Stimulated activated CD8-positive, alpha-beta memory T cell treated with anti-CD3 and anti-CD28 coated beads, Interleukin-7, amount 100 ng/mL, for 1 hour (primary cell): ENCODE measurements at places on chromosomes 4 and X.

DNA sequence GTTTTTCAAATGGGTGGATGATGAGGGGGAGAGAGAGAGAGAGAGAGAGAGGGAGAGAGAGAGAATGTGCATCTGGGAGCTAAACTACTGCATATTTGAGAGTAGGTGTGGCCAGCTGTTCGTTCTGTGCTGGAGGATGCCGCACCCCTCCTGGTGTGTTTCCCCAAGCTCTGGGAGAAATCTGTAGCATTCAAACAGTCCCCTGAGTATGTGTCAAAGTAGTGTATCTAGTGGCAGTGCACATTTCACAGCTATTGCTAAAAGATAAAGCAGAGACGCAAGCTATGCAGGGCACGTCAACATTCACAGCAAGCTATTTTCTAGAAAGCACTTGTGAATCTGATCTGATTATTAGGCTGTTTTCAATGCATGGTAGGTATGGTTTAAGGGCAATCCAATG, 83.5 kb upstream of the LIMCH1 start:
- DNase-seq: no peak

DNA sequence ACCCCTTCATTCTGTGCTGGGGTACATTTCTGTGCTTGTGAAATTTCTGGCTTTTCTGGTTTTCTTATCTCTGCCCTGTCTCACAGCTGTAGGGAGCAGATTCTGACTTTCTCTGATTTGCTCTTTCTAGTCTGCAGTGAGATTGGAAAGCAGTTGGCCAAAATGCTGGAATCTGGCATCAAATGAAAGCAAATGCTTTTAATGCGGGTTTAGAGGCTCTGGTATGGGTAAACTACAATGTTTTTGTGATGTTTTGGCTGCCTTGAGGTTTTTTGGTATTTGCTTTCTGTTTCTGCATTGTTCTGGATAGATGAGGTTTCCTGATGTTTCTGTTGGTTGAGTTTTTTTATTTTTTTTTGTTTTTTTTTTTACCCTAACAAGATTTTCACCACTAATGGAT, 23.8 kb downstream of the SMIM20 start:
- no peak for DNase-seq

GRCh38 chrX:40996886-40997530, 88.2 kb upstream of the USP9X start:
- no peak for DNase-seq

DNA sequence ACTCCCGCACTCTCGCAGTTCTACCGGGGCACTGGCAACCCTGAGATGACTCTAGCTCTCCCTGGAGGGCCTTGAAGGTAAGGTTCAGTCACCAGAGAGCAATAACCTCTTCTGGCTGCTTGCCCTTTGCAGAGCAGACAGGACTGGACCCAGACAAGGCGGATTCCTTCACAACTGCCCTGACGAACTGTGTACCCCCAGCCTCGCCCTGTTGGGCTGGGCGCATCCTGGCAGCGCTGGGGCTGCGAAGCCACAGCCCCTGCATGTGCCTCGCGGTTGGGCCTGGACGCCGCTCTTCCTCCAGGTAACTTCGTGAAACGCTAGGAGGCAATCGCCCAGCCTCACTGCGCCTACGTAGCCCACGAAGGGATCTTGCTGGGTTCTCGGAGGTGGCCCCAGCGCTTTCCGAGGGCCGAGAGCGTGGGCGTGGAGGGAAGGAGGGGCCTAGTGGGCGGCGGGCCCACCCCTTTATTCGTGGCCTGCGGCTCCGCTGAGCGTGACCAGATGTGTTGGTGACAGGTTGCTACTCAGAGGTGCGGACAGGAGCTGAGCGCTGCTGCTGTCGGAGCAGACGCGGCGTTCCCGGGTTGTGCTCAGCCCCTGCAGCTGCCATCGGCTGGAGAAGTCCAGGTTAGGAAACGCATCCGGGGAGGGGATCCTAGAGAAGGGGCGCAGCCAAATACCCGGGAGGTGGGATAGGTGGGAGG, 1.9 kb upstream of the MAMLD1 start:
- DNase-seq: no peak

DNA sequence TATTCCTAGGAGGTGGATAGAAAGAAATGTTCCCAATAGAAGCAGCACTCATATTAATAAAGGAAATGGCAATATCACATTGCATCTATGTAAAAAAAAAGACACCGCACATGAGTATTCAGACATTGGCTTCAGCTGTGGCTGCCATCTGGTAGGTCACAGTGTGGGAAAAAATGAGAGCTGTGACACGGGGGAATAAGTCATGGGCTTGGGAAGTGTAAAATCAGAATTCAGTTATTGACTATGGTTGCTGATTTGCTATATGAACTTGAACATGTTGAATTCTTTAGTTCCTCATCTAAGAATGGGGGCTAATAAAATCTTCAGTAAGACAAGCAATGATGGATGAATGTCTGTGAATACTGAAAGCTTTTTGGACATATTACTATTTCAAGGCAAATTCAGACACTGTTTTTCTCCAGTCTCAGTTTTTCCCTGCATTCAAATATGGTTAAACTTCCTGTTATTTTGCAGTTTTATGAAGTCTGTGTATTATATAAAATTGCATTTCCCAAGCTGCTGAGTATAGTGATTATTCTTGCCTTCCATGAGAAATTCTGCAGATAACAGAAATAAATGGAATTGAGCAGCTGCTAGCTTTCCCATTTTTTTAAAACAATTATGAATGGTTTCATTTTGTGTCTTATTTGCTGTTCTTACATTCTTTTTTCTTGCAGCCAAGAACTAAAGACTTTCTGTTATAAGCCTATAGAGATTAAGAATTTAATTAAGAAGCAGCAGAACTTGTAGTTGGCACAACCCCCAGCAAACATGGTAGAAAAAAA, 221.0 kb downstream of the ANKRD50 start:
- DNase-seq: no peak

DNA sequence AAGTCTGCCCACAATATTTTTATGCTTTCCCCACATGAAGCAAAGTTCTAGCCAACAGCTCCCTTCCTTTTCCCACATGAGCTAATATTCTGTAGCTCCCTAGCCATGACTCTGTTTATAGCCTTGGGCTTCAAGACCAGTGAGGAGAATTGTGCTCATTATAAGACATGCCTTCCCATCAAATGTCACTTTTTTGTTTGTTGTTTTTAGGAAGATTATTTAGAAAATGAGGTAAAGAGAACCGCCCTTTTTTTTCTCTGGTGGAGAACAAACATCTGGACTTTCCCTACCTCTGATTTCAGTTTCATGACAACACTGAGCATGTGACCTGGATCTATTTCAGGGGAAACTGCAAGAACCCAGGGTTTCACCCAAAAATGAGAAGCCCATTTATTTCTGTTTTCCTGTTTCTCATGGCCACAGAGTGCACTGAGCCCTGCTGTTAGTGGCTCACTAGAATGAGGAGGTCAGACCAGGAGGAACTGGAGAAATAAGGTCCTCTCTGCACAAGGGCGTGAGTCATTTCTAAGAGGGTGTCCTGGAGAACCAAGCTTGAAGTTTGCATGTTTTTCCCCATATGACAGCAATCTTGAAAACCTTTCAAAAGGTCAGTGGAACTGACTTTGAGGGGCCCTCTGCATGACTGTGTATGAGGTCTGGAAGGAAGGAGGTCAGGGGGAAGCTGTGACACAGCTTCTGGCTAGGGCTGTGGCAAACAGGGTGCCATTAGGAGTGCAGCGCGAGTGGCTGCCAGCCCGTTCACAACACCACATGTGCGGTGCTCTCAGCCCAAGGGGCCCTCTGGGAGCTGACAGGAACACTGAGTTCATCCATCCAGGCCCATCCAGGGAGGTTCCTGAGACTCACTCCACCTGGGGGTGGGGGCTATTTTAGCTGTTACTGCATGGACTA, 55.2 kb downstream of the CHST7 start:
- no peak for DNase-seq

DNA sequence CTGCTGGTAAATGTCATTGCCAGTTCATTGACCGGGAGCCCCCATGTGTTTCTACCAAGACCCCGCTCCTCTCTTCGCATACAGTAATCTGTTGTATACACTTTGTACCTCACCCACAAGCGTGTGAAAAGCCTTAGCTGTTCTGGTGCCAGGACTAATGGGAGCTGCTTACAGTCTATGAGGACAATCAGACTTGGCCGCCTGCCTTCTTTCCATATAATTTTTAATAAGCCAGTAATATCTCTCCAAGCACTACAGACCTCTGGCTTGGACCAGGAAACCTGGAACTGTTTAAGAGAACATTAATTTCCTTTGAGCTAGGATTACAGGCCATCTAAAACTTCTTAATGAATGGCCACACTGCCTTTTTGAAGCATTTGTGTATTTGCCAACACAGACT, 149.7 kb upstream of the MSX1 start:
- no peak for DNase-seq

GRCh38 chr4:181524499-181524898, 718.7 kb upstream of the TENM3 start:
- no peak for DNase-seq

DNA sequence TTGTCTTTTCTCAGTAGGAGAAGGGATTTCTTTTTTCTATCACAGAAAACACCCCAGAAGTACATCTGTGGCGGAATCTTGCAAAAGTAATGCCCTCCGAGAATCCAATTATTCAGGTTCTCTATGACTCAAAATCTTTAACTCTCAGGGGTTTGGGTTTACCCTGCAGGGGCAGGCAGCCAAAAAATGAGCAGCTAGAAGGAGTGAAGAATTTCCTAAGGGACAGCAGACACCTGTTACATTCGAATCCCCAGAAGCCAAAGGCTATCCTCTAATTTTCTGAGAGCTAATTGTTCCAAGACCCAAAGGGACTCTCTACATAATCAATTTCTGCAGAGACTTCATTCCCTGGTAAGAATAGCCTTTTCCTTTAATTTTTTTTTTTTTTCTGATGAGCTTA, 27.5 kb upstream of the CBR4 start:
- no peak for DNase-seq

DNA sequence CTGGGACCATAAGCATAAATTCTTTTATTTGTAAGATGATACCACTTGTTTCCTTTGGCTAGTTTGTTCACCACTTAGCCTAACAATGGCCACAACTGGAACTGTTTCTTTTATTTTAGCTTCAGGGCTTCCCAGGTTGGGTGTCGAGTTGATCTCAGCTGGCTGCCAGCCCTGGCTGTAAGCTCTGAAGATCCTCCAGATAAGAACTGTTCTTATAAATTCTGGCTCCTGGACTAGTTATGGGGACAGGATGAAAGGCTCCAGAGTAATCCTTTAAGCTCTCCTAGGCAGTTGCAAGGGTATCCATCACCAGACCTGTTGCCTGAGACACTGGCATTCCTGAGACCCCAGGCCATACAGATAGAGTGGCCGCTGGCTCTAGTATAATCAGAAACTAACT, 129.4 kb upstream of the ACSL4 start:
- DNase-seq: no peak

- DNase-seq: no peak
These were observed 159.4 kb downstream of the MGST2 start for GRCh38 chr4:139824882-139825522.

DNA sequence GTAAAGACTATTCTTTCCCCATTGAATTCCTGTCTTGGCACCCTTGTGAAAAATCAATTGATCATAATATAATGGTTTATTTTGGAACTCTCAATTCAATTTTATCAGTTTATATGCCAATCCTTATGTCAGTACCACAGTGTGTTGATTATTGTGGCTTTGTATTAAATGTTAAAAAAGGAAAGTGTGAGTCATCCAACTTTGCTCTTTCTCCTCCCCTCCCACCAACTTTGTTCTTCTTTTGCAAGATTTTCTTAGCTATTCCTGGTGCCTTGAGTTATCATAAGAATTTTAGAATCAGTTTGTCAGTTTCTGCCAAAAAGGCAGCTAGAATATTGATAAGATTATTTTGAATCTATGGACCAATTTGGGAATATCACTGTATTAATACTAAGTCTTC, 11.2 kb upstream of the RNF175 start:
- DNase-seq: no peak
